ENCODE measurements at places on chromosomes 2 and 18.

GRCh38 chr2:25131567-25132298 lies 36.6 kb downstream of the POMC start:
- no peak for DNase-seq

GRCh38 chr2:198660501-198660900 lies 797.2 kb downstream of the SATB2 start:
- DNase-seq = no peak

GRCh38 chr2:239257511-239257937 lies 143.3 kb downstream of the HDAC4 start:
- DNase-seq = no peak

DNA sequence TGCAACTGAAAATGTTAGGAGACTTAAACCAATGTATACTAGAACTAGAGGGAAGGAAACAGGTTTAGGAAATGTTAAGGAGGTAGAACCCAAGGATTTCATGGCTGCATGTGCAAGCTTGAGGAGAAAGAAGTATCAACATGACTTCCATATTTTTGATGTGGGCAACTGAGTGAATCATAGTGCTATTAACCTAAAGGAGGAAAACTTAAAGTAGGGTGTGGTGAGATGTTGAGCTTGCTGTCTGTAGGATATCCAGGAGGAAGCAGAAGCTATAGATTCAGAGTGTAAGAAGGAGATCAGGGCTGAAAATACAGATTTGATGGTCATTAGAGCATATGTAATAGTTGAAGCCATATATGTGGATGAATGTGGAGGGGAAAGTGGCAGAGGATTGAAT lies 31.5 kb downstream of the NDC80 start:
- DNase-seq = no peak

DNA sequence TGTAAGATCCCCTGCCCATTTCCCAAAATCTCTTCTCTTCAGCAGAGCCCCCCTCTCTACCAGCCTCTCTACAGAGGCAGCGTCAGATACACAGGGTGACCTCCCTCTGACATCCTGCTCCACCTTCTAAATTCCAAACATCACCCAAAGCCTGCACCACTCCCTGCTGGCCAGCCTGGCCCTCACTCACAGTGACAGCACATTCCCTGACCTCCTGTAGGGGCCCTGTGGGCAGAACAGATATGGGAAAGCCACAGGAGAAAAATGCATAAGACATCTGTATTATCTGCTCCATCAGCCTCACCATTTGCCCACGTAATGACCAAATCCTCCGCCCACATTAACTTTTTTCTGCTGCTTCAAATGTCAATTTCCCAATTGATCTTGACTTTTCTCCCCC lies 40.6 kb downstream of the TRABD2A start:
- no peak for DNase-seq

GRCh38 chr18:8322486-8322885 lies 286.8 kb upstream of the RAB12 start:
- no peak for DNase-seq

DNA sequence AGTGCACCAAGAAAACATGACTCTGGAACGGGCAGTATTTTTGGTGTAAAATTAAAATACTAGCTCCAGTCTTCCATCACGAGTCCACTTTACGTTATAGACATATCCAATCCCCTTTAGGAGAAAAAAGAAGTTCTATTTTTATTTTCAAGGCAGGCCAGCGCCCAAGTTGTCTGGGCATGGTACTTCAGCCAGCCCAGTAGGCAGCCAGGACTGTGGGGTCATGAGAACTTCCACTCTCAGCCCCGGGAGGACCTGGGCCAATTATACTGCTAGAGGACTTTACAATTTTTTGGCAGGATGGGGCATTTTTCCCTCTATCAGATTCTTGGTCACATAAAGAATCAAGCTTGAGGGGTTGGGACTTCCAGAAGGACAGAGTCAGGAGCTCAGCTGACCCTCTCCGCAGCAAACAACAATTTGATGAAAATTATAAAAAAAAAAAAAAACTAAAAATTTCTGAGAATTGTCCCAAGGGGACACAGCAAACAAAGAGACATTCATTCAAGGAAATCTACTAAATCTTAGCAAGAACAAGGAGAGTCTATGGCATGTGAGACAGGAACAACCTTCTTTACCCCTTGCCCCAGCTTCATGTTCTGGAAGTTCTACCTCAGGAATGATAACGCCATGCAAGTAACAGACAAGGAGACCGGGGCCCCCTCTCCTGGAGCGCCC lies 37.3 kb upstream of the B3GNT2 start:
- no peak for DNase-seq

- DNase-seq = no peak
These were observed 3.7 kb downstream of the PLEK start for GRCh38 chr2:68368654-68369336.

DNA sequence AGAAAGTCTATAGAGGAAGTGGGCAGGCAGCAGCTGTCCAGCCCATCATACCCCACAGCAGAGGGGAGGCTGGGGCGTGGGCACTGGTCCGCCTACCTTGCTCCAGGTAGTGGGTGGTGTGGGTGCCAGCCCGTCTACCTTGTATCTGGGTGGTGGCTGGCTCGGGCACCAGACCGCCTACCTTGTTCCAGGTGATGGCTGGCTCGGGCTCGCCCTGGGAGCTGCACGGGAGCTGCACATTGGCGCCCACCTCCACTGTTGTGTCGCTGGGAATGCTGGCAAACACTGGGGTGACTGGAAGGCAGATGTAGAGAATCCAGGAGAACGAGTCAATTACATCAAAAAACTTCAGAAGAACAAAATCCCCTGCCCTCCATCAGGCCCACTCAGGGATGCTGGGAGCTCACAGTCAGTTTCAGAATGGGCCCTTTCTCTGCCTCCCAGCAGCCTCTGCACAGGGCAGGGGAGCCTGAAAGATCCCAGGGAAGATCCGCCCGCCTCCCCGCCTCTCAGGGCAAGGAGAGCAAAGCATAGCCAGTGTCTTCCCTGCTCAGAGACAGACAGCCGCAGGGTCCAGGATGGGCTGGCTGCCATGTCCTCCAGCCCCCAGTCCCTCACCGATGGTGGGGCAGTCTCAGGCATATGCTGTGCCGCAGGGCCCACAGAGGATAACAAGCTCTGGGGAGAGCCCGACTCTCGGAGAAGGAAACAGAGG lies 82.3 kb downstream of the PXDN start:
- no peak for DNase-seq

DNA sequence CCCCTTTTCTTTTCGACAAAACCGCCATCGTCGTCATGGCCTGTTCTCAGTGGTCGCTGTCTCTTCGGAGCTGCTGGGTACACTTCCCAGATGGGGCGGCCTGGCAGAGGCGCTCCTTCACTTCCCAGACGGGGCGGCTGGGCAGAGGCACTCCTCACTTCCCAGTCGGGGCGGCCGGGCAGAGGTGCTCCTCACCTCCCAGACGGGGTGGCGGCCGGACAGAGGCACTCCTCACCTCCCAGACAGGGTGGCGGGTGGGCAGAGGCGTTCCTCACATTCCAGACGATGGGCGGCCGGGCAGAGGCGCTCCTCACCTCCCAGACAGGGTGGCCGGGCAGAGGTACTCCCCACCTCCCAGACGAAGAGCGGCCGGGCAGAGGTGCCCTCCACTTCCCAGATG lies 138.9 kb downstream of the DTNB start:
- DNase-seq = no peak

DNA sequence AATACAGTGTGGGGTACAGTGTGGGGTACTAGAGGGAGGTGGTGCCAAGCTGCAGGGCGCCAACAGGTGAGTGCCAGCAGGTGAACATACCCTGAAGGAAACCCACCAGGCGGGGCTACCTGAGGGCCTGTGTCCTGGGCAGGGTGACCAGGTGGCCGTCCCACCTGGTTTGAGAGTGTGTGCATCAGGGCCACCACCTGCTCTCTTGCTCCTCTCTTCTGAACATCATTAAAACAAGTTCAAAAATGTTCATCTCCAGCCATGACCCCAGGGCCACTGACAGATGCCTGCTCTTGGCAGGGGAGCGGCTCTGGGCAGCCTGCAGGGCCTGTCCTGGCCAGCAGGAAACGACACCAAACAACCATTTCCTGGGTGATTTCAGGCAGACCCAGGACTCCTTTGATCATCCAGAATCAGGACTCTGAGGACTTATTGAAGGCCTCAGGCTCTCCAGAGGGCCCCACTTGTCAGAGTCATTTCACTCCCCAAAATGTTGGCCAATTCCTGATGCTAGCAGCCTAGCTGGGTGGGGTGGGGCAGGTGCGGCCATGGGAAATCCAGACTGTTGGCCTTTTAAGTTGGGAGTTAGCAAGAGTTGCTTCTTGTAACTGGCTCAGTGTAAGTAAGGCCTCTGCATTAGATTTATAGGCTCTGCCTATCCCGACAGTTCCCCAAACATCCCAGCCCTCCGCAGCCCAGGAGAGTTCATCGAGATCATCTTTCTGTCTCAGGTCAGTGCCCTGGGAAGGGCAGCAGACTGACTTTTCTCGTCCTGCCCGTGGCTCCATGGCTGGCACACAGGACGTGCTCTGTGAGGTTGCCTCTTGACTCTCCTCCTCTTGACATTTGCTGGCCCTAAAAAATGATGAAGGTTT lies 111.5 kb upstream of the ZNF236 start:
- DNase-seq = no peak

DNA sequence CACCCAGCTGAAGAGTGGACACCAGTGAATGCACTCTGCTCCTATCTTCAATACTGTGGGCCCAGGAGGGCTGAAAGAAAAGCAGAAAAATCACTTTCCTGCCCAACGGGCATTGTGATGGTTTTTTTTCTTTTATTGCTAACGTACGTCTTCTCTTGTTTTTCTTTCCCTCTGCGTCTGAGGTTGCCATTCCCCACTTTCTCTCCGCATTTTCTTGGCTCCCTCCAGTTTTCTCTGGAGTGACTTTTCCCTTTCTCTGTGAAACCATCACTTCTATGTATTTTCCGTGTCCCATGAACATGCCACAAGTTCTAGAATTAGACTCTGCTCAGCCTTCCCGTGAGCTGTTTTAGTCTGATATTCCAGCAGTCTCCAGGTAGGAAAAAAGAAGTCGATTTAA lies 169.2 kb downstream of the BCL2 start:
- no peak for DNase-seq

- DNase-seq = no peak
These were observed 57.9 kb upstream of the KCNE4 start for GRCh38 chr2:222993920-222994650.

GRCh38 chr2:42566837-42567321 lies 1.6 kb upstream of the MTA3 start:
- no peak for DNase-seq

GRCh38 chr2:152167065-152167464 lies 8.5 kb downstream of the STAM2 start:
- DNase-seq = no peak

- DNase-seq = peak; percentile 2
These were observed 241.2 kb upstream of the TANK start for GRCh38 chr2:160918906-160919503.

- DNase-seq = no peak
These were observed 87.4 kb downstream of the MYT1L start for GRCh38 chr2:2243666-2244065.

DNA sequence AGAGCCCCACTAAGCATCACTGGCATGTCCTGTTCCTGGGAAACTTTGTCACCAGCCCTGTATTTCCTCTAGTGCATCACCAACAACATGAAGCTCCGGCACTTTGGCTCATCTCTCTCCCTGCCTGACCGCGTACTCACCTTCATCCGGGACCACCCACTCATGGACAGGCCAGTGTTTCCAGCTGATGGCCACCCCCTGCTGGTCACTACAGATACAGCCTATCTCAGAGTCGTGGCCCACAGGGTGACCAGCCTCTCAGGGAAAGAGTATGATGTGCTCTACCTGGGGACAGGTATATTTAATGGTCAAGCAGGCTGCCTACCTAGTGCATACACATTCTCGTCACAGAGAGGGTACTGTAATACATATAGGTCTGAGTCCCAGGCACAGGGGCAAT lies 21.0 kb downstream of the SEMA4F start:
- DNase-seq = no peak

DNA sequence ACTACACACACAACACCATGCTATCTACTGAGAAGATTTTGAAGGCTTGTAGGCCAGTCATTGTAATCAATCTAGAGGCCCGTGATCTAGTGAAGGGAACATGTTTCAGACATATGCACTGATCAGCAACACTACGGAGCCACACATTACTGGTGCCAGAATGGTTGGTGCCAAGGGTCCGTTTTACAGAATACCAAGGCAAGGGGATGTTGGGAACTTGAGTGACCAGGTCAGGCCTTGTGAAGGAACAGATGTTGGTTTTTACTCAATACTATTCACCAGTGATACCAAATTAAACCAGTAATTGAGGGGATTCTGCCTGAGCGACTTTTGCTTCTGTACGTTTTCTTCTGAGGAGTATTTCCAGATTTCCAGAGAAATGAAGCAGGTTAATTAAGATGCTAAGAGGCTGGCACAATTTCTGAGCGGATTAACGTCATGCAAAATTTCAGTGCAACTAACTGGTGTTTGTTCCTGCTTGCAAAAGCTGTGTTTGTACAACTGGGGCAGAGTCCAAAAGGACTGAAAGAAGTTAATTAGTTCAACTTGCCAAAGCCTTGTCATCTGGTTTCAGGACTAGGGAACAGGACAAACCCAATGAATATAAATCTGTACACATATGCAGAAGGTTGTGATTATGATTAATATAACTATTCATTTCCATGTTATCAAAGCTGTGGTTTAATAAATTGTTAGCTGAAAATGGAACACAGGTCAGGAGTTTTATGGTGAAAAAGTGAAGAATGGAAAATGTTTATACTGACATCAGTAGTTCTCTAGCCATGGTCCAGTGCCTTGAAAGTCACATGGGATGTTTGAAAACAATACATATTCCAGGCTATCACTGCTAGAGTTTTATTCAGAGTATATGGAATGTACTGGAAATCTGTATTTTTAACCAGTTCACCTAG lies 432.1 kb upstream of the DCC start:
- no peak for DNase-seq

DNA sequence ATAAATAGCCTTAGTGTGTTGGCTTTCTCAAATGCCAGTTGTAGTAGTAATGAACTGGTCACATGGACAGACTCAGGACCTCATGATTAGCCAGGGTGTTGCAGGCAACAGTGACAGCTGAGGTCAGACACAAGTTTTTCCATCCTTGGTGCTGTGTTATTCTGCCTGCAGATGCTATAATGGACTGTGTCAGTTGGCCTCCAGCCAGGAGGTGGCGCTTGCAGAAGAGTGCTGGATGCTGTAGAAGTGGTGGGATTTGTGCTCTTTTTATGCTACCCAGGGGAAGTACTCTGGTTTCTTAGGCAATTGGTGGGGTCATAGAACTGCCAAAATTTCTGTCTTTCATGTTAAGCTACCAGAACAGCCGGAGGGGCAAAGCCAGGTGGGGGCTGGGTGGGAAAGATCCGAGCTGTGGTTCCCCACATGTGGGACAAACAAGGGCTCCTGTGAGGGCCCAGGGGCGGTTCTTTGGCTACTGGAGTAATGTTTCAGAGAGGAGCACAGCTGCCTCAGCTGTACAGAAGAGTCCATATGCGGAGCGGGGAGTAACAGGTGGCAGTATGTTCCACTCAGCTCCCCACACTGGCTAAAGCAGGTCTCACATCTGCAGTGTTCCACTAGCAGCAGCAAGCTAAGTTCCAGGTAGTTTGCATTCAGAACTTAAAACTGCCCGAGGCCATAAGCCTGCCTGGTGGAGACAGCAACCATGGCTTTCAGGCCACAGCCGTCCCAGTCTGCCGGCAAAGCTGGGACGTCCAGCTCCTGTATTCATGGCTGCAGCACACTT lies 104.4 kb downstream of the GULP1 start:
- DNase-seq = no peak

- DNase-seq = no peak
These were observed 51.2 kb downstream of the ATIC start for GRCh38 chr2:215363039-215363438.

GRCh38 chr2:136376211-136376610 lies 258.3 kb upstream of the CXCR4 start:
- no peak for DNase-seq

GRCh38 chr2:24616616-24617015 lies 125.6 kb downstream of the NCOA1 start:
- DNase-seq = no peak
